Pons (tissue), 1 donor: ENCODE measurements at places on chromosomes 6 and 20.

- no peak for DNase-seq
Measured at GRCh38 chr6:143739341-143739851, 61.6 kb downstream of the PHACTR2 start.

DNA sequence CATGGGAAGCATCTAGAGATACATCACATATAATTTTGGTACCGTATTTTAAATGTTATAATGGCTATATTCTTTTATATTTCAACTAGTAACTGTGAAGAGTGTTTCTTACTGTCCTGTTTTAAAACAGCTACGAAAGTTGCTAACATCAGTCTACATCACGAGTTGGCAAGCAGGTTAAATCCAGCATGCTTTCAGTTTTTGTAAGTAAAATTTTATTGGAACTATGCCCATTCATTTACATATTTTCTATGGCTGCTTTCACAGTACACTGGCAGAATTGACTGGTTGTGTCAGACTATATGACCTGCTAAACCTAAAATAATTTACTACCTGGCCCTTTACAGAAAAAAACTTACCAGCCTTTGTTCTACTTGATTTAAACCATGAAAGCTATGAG is 478.1 kb downstream of the PHF3 start:
- no peak for DNase-seq

DNA sequence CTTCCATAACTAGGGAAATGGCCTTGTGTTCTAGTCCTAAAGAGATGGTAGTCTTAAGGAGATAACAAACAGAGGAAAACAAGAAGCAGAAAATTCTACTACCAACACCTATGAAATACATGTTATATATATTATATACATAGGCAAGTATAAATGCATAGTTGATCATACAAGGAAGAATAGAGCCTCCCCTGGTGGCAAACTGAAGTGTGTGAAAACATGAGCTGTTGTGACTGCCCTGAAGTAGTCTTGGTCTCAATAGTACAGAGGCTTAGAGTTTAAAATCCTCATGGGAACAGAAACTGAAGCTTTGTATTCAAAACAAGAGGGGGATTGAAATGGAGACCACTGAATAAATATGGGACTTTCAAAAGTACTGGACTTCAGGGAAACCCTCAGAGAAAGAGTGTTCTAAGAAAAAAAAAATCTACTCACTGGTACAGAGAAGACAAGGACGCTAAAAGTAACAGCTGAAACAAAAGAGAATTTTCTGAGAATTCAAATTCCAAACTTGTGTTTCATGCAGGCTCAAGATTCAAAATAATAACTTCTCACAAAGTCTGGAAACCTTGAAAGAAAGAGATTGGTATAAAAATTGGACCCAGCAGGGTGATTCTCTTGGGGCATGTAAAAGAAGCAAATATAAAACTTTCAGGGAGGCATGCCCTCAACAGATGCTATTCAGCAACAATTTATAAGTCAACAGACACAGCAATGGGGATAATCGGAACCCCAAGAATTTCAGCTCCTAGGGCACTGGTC is 59.7 kb upstream of the SAMD3 start:
- no peak for DNase-seq

GRCh38 chr6:118386975-118387374 is 161.1 kb upstream of the PLN start:
- no peak for DNase-seq

DNA sequence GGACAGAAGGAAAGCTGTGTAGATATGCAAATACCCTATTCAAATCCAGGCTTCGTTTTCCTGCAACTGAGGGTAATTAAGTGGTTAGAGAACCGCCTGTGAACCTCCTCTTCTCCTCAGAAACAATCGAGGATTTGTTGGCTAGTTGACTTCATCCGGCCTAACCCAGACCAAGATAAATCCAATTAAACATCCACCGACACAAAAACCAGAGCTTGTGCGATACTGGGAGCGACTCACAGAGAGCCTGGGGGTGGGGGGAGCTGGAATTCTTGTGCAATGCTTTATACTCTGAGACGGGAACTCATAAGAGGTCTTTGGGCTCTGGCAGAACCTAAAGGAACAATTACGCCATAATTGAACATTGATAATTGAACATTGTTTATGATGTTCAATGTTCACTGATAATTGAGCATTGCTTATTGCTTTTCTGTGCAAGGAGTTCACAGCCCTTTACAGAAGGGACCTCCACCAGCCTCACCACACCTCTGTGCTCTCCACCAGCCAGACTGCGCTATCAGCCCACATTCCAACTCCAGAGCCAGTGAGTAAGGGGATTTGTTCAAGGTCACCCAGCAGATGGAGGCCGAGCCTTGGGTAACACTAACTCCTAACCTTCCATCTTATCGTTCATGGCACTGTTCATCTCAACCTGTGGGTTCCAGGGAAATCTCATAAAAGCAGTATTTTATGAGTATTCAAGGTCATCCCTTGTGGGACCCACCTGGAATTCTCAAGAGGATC is 429.6 kb upstream of the JARID2 start:
- DNase-seq = peak; percentile 76

GRCh38 chr6:77837034-77837784 is 184.4 kb downstream of the MEI4 start:
- peak; percentile 1 for DNase-seq

- no peak for DNase-seq
Measured at GRCh38 chr20:42100137-42100704, 482.0 kb upstream of the CHD6 start.

GRCh38 chr6:147192278-147192911 is 11.8 kb upstream of the STXBP5 start:
- no peak for DNase-seq

- no peak for DNase-seq
Measured at GRCh38 chr6:168388641-168389633, 52.0 kb upstream of the SMOC2 start.

GRCh38 chr6:80331974-80332373 is 225.5 kb downstream of the BCKDHB start:
- DNase-seq = no peak

- peak; percentile 65 for DNase-seq
Measured at GRCh38 chr20:5570452-5570851, 179.7 kb upstream of the SHLD1 start.

DNA sequence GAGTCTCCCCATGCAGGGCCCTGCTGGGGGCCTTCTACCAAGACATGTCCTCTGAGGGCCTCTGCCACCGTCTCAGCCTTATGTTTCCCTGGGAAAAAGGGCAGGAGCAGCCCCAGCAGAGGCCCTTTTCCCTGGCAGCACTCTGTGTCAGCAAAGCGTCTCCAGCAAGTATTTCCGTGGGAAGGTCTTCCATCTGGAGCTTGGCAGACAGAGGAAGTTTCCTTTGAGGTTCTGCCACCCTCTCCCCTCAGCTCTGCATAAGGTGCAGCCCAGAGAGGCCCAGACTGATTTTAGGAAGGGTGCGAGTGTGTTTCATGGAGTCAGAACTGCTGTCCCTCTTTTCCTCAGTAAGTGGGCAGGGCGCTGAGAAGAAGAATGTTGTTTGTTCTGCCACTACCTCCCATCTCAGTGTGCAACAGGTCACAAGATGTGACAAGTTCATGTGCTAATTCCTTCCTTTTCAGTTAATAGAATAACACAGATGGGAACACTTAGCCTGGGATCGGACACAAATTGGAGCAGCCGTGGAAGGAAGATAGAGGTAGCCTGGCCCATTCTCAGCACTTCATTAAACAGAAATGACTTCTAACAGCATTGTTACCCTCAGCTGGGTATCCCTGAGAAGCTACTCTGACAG is 784.4 kb downstream of the MAFB start:
- DNase-seq = no peak

DNA sequence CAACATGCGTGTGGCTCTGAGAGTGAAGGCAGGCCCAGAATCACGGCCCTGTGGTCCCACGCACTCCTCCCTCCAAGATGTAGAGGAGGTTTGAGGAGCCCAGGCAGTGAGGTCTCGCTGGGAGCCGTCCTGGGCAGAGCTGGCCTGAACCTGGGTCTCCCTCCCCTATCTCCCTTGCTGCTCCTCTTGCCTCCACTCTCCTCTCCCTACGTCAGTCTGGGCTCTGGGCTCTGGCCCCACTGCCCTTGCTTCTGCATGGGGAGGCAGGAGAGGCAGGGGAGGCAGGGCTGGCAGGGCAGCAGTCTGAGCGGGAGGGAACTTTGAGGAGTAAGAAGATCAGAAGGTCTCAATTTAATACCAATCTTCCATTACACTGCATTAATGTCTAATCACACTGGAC is 375.1 kb downstream of the ZFAND3 start:
- no peak for DNase-seq

DNA sequence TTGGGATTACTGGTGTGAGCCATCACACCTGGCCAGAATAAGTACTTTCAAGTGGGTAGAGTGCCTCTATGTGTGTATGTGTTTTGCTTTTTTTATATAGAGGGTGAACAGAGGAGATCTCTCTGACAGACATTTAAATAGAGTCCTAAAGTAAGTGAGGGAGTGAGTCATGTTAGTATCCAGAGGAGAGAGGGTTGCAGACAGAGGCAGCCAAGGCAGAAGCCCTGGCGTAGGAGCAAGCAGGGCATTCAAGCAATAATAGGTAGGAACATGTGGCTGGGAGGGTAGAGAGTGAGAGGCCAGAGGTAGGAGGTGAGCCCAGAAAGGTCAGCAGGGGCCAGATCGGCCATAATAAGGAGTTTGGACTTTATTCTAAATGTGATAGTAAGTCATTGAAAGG is 48.9 kb downstream of the PHF20 start:
- no peak for DNase-seq

- no peak for DNase-seq
Measured at GRCh38 chr6:152402791-152403190, 234.4 kb downstream of the SYNE1 start.

GRCh38 chr6:11744753-11745152 is 33.9 kb downstream of the ADTRP start:
- peak; percentile 47 for DNase-seq

GRCh38 chr6:118537574-118537973 is 10.5 kb upstream of the PLN start:
- DNase-seq = no peak

- no peak for DNase-seq
Measured at GRCh38 chr6:81969814-81970213, 217.3 kb upstream of the TENT5A start.
